Subcutaneous adipose tissue (tissue), 4 donors: ENCODE measurements at places on chromosomes 2 and 18. TPM values are rescaled to one million over a fixed set of nuclear protein-coding genes. Genes with fewer than 3 reads are reported as not detected.

The DSEL gene
- total RNA-seq, result 33.5 TPM

The PAX8 gene
- 4.2 TPM for total RNA-seq

The GREB1 gene
- 3.8 TPM for total RNA-seq

The ARHGEF4 gene
- total RNA-seq, result 17.9 TPM

The TMEM178A gene
- 3.3 TPM for total RNA-seq

The ANO7 gene
- 0.66 TPM for total RNA-seq

The HOXD4 gene
- total RNA-seq, result 1.5 TPM
